ENCODE measurements at places on chromosomes 5 and 9.
A peak's percentile ranks its signal among the peaks of the same experiment; 100 is the strongest.

- peak; percentile 4 for DNase-seq
Observed at GRCh38 chr9:91856419-91856818, 93.6 kb downstream of the ROR2 start.

DNA sequence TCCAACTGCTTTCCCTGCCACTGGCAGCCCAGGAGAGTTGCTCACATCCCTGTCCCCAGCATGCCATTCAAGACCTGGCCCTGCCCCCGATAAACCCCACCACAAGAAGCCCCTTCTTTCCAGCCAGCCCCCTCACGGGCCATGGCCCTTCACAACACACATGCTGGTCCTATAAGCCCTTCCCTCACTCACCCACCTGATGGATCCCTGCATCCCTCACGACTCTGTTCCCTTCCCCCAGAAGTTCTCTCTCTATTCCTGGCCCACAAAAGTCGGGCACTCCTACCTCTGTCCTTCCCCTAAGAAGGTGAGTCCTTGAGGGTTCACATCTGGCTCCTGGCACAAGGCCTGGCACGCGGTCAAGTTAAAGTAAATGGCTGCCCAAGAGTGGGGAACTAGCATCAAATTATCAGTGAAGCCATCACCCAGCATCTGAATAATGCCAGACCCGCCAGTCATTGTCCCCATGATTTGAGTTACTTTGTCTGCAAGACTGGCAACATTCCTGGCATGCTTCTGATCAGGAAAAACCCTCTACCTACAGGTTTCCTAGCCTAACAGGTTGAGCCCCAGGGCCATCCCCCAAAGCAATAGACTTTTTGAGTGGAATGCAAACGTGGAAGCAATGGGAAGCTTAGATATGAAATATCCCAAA lies 65.9 kb downstream of the CRB2 start:
- no peak for DNase-seq

GRCh38 chr9:101705135-101705661 lies 33.2 kb downstream of the GRIN3A start:
- DNase-seq: peak; percentile 32

- no peak for DNase-seq
Observed at GRCh38 chr5:38745836-38746732, 99.7 kb upstream of the OSMR start.

DNA sequence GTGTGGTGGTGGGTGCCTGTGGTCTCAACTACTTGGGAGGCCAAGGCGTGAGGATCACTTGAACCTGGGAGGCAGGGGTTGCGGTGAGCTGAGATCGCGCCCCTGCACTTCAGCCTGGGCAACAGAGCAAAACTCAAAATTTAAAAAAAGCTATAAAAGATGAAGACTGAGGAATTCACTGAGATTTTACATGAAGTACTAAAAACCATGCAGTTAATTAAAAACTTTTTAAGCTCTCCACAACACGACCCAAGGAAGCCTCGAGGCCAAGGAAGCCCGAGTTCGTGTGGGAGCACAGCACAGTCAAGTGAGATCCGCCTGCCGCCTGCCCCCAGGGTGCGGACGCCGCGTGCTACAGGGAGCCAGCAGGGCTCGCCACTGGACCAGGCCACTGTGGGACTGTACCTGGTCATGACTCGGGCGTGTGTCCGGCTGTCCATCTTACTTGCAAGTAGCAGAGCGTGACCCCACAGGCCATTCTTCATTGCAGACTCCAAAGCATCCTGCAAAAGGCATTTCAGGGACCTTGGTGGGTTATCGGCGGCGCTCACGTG lies 21.2 kb upstream of the INPP5E start:
- no peak for DNase-seq

GRCh38 chr5:54518146-54518817 lies 723 bp downstream of the SNX18 start:
- DNase-seq: no peak

DNA sequence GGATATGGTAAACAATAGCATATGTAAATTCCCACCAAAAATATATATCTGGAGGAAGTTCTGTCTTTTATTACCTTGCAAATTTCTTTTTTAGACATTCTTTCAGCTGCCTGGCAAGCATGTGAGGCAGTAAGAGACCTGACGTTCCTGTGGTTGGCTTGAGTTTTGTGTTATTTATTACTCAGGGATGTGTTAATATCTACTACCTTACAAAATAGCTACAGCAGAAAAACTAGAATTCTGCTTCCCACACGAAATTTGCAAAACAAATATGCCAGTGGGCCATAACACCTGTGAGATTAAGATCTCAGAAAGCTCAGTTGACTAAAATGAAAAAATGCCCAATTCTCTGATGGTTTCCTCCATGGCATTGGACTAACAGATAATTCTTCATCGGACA lies 274.2 kb downstream of the TMEM167A start:
- DNase-seq: no peak

GRCh38 chr5:5474961-5475360 lies 52.5 kb downstream of the ICE1 start:
- no peak for DNase-seq

DNA sequence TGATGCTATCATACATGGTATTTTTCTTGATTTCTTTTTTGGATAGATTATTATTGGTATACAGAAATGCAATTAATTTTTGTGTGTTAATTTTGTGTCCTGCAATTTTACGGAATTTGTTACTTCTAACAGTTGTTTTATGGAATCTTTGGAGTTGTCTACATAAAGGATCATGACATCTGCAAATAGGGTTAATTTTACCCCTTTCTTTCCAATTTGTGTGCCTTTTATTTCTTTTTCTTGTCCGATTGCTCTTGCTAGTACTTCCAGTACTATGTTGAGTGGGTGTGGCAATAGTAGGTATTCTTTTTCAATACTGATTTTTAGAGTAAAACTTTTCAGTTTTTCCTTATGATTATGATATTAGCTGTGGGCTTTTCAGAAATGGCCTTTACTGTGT lies 111.5 kb downstream of the MACROH2A1 start:
- no peak for DNase-seq

- no peak for DNase-seq
Observed at GRCh38 chr5:74116984-74117383, 491.0 kb downstream of the ARHGEF28 start.

- DNase-seq: no peak
Observed at GRCh38 chr9:129648092-129648763, 6.3 kb upstream of the ASB6 start.

- no peak for DNase-seq
Observed at GRCh38 chr5:177330991-177331842, 19.5 kb upstream of the MXD3 start.

DNA sequence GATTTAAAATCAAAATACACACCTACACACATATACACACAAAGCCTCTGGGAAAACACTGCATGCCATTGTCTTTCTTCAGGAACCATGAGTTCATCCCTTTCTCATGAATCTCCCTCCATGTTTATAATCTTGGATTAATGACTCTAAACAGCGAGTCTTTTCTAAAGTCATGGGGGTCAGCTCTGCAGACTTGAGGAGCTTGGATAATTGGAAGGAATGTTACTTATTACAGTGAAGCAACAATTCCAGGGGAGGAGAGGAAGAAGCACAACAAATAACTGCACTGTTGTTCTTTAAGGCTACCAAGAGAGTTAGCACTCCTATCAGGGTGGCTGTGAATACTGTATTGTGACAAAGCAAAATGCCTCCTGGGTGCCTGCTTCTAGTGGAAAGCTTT lies 444.7 kb downstream of the ANXA1 start:
- no peak for DNase-seq

- no peak for DNase-seq
Observed at GRCh38 chr9:37640246-37640645, 10.5 kb upstream of the FRMPD1 start.

DNA sequence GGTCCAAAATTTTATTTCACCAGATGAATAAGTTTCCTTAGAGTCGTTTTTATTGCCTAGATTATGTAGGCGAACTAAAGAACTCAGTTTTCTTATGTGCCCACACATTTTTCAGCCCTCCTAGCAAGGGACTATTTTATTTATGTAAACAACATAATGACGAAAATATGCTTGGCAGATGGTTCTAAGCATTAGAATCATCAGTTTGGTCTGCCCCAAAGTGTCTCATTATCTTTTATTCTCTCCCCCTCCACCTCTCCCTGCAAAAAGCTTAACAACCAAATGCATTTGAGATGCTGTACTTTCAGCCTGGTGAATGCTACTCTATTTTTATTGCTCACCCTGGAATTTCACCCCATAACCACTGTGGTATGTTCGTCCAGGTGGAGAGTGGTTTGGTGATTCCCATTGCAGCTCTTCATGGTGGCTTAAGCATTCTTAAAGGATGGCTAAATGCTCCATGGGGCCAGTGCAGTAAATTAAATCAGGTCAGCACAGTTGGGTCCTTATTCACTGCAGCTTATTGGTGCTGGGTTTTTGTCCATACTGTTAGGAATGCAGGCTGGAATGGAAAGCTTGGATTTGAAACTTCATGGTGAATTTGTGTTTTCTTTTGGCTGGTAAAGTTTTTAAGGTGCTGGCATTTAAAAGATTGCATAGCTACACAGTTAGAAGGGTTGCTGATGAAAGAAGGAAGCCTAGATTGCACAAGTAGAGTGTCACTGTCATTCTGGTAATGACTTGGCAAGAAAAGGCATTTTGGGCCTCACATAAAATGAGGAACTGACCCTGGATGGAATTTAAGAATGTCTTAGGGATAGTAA lies 39.2 kb downstream of the TLE4 start:
- peak; percentile 18 for DNase-seq

- DNase-seq: no peak
Observed at GRCh38 chr9:111658943-111659342, 2.5 kb upstream of the GNG10 start.

- DNase-seq: peak; percentile 76
Observed at GRCh38 chr5:95422838-95423237, 31.7 kb downstream of the FAM81B start.

GRCh38 chr9:29214690-29215253 lies 1641.5 kb upstream of the C9orf72 start:
- peak; percentile 28 for DNase-seq

GRCh38 chr5:74370168-74370567 lies 270.4 kb downstream of the ENC1 start:
- no peak for DNase-seq

DNA sequence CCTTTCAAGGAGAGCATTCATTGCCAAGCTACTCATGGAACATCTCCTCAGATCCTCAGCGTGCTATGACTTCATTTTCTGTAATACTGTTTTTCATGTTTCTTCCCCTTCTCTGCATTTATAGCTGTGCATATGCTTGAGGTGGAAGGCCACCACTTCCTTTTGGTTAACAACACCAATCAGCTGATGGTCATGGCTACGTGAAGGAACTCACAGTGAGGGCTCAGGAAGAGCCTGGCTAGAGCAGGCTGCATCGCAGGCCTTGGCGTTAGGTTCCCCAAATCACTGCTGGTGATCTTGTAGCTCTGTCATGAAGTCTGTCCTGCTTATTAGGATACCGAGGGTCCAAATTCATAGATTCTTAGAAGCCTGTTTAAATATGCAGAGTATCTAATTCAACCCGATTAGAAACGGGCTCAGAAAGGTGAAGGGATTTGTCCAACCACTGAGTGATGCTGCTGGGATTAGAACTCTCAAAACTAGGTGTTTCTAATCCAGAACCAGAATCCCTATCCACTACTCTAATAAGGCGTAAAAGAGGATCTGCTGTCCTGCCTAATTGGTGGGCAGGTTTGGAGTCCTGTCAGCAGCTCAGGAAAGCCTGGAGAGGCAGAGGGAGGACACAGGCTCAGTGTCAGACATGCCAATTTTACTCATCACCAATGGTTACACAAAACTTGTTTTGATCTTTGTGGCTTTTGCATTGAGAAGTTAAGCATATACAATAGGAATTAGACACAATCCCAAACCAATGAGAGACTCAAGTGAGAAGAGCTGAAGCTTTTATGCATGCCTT lies 7.5 kb downstream of the SYK start:
- DNase-seq: no peak

- peak; percentile 82 for DNase-seq
Observed at GRCh38 chr9:95313010-95313498, 4.5 kb downstream of the FANCC start.

- no peak for DNase-seq
Observed at GRCh38 chr9:117718701-117719100, 14.5 kb downstream of the TLR4 start.

DNA sequence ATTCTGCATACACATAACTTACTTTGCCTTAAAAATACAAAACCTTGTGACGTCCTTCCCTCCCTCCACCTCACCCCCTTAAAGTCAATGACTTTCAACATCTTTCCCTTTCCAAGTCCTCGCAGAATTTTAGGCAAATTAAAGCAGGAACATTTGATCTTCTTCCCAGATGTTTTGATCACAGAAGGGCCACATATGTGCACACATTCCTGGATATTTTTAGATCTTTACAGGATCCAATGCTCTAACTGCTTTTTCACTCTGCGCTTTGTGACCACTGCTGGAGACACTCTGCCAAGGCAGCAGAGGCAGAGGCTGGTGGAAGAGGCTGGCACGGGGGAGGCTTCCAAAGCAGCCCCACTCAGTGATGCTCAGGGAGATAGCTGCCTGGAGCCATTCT lies 130.7 kb downstream of the SEC61B start:
- no peak for DNase-seq

DNA sequence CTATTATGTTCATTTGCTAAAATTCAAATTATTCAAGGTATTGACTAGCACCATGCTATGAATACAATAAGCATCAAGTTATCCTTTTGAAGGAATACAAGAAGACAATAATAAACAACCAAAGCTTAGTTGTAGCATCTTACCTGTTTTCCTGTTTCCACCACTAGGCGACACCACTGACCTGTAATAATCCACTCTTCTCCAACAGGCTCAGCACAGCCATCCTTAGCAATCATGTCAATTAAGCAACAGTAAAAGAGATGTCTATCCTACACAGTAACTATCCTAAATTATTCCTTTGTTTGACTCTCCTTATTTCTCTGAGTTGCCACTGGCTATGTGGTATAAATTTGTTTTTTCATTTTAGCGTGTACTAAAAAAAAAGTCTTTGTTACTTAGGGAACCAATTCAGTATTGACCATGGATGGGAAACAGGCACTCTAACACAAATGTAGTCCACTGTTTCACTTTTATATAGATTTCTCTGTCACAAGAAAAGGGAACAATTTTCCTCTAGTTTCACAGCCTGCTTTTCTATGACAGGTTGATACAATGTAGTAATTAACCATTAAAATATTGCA lies 46.2 kb downstream of the PCA3 start:
- peak; percentile 72 for DNase-seq

- DNase-seq: no peak
Observed at GRCh38 chr9:112093147-112093869, 81.8 kb downstream of the SUSD1 start.

GRCh38 chr9:124191691-124192395 lies 65.9 kb upstream of the NEK6 start:
- DNase-seq: no peak

GRCh38 chr9:136776947-136777346 lies 12.6 kb upstream of the LCN15 start:
- DNase-seq: no peak

GRCh38 chr9:81497091-81497490 lies 192.3 kb downstream of the TLE1 start:
- no peak for DNase-seq

GRCh38 chr9:91301161-91301560 lies 60.6 kb downstream of the AUH start:
- DNase-seq: peak; percentile 54

GRCh38 chr5:3278643-3279042 lies 317.0 kb upstream of the IRX1 start:
- DNase-seq: no peak
